Inflammatory macrophage treated with lipopolysaccharide for 1 hour (primary cell): ENCODE measurements at places on chromosomes 4 and X.

- peak; percentile 85 for DNase-seq
These were observed 25.0 kb downstream of the MEPE start for GRCh38 chr4:87857789-87858188.

DNA sequence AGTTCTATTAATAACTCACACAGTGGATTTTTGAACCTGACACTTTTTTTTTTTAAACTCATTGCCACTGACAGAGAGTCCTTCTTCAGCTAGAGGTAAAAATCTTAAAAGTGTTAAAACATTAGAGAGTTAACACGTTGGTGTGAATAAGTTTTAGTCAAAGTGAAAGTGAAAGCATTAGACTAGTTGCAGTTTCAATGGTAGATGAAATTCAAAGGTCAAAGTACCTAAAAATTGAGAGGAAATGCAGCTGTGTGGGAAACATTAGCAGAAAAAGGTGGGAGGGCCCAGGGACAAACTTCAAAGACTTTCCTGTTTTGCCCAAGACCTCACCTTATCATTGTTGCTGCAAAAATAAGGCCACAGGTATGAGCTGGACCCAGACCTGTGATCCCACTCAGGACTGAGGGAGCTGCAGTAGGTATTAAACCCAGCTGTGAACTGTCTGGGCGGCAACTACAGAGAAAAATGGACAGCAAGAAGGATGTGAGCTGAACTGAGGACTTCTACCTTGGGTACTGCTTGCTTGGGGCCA lies 17.6 kb upstream of the GABRA4 start:
- peak; percentile 22 for DNase-seq

DNA sequence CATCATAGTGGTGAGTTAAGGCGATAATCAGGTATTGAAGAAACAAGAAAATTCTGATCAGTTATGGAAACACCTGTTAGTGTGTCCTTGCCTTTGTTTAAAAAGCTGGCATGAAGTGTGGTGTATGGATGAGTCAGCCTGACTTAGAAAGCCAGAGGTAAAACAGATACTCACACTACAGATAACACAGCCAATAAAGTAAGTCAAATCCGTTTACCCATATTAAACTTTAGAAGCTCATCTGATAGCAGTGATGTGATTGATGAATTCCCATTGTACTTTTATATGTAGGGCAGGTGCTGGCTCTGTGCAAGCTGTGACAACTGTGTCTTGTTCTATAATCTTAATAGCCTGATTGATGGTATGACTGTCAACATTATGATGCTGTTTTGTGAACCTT lies 1392.7 kb upstream of the IGFBP7 start:
- no peak for DNase-seq

GRCh38 chr4:8035371-8035780 lies 95.7 kb upstream of the AFAP1 start:
- DNase-seq: no peak

- DNase-seq: no peak
These were observed 103.9 kb downstream of the MAML3 start for GRCh38 chr4:140049849-140050637.

DNA sequence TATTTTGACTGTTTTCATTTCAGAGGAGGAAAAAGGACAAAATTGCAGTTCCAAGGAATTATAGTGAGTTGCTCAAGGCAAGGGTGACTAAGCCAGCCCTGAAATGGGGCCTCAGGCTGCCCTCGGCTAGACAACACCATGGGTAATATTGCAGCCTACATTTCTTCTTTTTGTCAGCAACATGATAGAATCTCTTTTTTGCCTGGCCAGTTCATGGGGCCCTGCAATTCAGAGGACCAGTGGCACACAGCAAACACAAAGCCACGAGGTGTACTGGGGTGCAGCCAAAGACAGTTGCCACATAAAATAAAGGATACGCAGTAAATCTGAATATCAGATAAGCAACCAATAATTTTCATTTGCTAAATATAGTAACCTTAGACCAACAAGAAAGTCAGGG lies 41.8 kb downstream of the RBM47 start:
- DNase-seq: peak; percentile 90

DNA sequence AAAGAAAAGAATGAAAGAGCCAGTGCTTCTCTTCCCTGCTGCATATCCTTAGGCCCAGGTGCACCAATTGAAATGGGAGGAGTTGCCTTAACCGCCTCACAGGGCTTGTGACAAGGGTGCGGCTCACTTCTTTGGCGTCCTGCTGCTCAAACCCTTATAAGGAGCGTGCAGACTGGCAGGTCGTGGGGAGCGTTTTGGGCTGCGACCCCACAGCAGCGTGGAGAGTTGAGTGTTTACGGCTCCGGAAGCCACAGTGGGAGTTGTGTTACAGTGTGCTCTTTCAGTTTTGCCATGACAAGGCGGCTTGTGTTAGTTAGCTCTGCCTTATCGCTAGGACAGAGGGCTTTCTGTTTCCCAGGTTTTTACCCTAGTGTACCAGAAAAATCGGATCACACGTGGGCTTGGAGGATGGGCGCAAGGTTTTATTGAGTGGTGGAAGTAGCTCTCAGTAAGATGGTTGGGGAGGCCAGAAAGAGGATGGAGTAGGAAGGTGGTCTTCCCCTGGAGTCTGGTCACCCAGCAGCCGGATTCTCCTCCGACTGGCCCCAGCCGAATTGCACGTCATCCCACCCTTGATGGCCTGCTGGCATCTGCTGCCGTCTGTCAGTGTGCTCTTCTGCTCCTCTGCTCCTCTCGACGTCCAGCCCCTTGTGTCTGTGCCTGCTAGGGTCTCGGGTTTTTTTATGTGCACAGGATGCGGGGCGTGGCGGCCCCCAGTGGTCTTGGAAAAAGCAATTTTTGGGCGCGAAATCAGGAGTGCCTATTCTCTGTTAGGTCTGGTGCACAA lies 718.9 kb downstream of the ARAP2 start:
- DNase-seq: no peak

- peak; percentile 35 for DNase-seq
These were observed 17.5 kb upstream of the SH3KBP1 start for GRCh38 chrX:19904778-19905367.

DNA sequence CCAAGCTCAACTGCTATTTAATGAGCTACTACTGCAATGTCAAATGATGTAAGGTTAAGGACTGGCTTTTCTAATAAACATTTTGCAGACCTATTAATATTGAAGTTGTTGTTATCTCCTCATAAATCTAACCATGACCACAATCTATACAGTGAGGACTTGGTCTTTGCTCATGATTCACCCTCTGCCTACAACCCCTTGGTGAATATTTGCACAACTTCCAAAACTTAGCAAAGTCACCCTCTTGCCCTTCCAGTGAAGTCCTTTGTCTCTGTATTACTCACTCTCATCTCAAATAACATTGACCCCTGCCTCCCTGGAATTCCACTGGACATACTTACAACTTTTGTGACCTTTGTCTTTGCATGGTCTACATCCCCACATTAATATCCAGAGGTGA lies 204.5 kb downstream of the KCNIP4 start:
- DNase-seq: no peak

GRCh38 chrX:116499780-116500179 lies 37.0 kb upstream of the CT83 start:
- no peak for DNase-seq

GRCh38 chr4:170769862-170770261 lies 680.1 kb upstream of the AADAT start:
- no peak for DNase-seq
